Suprapubic skin (tissue), 4 donors: ENCODE measurements at places on chromosomes 1 and 21.

DNA sequence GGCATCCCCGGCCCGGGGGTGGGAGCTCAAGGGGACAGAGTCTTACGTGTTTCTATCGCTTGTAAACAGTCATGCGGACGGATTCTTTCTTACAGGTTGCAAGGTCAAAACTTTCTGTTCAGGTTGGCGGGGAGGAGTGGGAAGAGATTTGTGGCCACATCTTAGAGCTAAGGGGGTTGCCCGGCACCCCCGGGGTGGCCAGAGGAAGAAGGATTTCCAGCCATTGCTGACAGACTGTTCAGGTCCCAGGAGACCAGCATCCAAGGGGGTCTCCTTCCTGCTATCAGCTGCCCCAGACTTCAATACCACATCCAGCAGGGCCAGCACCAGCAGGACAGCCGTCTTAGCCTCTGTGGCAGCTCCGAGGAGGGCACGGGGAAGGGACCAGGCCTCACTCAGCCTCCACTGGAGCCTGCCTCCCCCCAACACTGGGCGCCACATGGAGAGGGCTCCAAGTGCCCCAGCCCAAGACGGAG, 52.0 kb downstream of the KIF21B start:
- no peak for DNase-seq

GRCh38 chr1:167011560-167012191, 22.6 kb downstream of the MAEL start:
- no peak for DNase-seq

- DNase-seq: no peak
These were observed 358 bp downstream of the TSPAN2 start for GRCh38 chr1:115088871-115089419.

DNA sequence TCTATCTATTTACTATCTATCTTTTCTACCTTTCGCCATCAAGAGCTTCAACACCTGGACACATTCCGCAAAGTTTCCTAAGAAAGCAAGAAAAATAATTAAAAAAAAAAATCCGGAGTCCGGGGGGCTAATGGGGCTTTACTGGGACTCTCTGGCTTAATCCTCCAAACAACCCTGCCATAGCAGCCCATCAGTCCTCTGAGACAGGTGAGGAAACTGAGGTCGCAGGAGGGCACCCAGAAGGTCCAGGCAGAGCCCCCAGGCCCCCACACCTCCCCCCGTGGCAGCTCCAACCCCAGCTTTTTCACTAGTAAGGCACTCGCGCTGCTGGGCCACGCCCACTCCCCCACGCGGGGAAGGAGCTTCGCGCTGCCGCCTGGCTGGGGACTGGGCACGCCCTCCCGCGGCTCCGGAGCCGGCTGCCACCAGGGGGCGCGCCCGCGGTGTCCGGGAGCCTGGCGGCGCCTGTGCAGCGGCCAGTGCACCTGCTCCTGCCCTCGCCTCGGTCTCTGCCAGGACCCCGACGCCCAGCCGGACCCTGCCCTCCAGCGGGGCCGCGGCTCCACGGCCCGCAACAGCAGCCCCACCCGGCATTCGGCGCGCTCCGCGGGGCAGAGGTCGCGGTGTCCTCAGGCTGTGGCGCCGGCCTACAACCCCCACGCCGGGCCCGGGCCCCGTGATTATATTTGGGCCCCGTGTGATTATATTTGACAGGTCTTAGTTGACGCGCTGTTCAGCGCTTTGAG, 54.1 kb upstream of the SAMD11 start:
- DNase-seq: no peak

DNA sequence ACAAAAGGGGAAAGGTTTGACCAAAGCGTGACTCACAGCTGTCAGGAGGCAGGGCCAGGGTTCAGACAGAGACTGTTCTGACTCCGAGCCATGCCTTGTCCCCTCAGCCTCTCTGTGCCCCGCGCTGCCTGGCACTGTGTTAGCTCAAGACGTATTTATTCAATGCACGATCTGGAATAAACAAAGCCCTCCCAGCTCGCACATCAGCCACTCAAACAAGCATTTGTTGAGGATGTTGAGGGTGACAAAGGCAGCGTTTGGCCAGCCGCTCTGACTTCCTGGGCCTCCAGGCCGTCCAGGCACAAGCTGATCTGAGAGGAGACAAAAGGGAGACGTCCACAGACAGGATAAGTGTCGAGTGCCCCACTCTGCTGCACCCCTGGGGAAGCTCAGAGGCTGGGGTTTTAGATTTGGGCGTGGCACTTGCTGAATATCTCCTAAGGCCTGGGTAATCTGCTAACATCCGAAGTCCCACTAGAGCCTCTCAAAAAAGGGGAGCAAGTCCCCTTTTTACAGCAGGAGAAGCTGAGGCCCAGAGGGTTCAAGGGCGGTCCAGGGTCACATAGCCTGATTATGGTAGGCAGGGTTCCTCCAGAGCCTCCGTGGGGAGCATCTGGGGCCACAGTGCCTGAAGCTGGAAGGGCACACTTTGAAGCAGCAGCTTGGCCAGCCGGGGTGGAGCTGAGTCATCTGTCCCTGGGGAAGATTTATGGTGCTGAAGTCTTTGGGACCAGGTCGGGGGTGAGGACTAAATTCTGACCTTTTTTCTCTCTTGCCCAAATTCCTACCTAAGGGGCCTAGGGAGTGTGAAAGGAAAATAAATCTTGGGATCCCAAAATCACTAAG, 95.9 kb downstream of the SPSB1 start:
- no peak for DNase-seq

DNA sequence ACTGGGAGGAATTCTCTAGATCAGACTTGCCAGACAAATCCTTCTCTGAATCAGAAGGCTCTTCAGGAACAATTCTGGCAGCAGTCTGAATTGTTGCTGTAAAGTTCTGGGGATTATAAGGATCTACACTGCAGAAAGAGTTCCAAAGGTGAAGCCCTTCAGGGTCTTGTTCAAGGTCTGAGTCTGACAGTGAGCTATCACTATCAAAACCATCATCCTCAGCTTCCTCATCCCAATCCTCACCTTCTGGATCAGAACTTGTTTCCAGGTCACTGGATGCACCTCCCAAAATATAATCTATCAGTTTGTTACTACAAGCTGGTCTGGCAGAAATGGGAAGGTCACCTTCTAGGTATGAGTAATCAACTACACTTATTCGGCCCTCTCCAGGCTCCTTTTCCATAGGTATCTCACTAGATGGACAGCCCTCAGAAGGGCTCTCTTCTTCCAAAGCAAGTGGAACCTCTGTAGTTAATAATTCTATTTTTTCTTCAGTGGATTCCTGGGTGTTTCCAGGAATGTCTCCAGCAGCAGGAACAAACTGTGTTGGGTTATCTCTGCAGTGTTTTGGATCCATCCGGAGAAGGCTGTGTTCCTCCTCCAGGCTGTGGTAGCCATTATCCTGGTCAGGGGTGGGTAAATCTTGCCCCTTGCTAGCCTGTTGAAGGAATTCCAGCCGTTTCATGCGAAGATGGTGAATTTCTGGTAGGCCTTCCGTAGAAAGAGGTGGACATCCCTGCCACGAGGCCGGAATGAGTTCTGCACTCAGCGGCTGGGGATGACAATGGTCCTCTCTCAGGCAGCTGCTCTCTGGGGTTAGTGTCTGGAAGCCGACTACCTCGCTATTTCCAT, 1.6 kb downstream of the PPP1R15B start:
- no peak for DNase-seq

DNA sequence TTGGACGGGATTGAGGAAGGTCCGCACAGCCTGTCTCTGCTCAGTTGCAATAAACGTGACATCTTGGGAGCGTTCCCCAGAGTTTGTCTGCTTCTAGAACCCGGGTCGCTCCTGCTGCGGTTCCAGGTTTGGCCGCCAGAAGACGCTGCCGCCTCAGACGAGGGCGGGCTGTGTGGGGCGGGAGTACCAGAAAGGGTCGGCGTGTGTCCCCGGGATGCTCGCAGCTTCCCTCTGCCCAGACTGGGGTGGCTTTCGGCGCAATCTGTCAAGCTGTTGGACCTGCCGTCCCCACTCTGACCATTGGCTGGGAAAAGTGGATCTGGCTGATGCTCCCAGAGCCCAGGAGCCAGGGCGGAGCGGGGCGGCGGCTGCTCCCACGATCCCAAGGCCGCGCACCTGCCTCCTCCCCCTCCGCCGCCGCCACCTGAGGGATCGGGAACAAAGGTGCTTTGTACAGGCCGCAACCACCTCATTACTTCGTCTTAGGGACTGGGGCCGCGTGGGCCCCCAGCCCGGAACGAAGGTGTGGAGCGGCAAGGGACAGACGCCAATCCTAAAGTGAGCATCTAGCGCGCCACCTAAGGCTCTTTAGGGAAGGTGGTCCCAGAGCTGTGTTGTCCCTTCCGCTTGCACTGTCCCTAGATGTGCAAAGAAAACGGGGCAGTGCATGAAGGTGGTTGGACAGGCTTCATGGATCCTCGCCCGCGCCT, 683 bp upstream of the EFNA4 start:
- no peak for DNase-seq

- no peak for DNase-seq
These were observed 28.3 kb downstream of the CCN1 start for GRCh38 chr1:85608851-85609250.

DNA sequence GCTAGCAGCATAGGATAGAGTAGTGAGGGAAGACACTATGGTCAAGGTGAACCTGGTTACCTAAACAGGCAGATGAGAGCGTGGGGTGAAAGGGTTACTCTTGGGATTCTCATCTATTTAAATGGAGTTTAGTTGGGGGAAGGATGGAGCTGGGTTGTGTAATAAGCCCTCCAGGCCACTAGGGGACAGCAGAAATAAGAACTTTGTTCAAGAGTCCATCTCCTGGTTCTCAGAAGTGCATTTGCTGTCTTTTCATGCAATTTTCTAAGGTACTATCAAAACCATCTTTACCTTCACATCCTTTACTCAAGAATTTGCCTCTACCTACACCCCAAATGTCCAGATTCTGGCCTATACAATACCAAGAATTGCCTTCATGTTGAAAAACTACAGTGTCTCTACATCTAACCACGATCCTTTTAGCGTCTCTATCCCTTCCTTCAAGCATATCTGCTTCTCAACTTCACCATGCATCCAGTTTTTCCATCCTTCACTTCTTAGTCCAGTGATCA, 28.0 kb downstream of the SLAMF1 start:
- DNase-seq: no peak

- no peak for DNase-seq
These were observed 35.5 kb upstream of the LRRC52 start for GRCh38 chr1:165508291-165508690.

DNA sequence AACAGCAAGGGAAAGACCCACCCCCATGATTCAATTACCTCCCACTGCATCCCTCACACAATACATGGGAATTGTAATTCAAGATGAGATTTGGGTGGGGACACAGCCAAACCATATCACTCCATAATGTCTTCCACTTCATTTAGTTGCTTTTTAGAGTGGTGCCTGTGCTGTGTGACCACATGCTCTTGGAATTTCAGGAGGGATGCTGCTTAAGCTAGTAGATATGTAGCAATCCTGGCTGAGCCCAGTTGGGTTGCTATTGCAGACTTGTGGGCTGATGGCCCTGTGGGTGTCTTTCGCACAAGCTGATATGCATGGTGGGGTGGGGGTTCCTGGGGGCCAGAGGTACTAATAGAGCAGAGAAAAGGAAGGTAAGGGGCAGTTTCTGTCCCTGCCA, 160.4 kb upstream of the SYT6 start:
- no peak for DNase-seq

- no peak for DNase-seq
These were observed 6.8 kb downstream of the RPE65 start for GRCh38 chr1:68442822-68443556.

DNA sequence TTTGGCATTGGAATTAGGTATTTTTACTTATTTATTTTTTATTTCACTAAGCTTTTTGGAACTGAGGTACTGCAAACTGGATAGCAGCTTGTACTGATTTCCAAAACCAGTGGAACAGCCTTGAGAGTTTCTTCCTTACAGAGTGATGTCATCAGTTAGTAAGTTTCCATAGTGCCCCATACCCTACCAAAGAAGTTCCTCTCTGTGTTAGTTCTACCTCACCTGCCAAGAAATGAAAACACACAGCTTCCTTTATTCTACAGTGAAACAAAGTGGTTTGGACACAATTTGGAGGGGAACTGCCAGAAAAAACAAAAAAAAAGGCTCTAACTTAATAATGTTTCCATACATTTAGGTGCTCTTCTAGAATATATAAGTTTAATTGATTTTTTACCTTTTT, 430.9 kb upstream of the ADGRL2 start:
- no peak for DNase-seq

GRCh38 chr1:85318217-85318616, 41.8 kb upstream of the BCL10 start:
- no peak for DNase-seq

DNA sequence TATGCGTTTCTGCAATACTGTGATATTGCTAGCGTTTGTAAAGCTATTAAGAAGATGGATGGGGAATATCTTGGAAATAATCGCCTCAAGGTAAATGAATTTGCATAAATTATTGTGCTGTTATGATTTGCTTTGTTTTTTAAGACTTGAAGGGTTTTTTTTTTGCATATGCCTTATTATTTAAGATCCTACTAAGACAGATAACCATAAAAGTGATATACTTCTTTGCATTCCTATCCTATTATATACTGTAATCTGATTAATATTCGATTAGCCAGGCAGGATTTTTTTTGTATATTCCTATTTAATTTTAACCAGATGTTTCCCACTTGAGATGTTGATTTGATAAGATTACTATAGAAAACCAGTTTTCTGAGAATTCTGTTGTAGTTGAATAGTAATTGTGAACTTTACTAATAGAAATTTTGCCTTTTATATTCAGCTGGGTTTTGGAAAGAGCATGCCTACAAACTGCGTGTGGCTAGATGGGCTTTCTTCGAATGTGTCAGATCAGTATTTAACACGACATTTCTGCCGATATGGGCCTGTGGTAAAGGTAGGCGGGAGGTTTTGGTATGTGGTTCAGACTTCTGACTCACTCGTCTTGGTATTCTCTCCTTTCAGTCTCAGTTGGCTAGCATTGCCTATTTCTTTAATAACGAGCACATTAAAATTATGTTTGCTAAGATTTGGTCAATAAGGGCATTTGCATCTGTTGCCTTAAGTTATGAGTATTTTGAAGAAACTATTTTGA, 56.8 kb downstream of the ZBTB17 start:
- DNase-seq: no peak
